ENCODE measurements at places on chromosomes 11 and 22.

- no peak for DNase-seq
Measured at GRCh38 chr22:31577711-31578110, 81.4 kb downstream of the SFI1 start.

GRCh38 chr11:115660030-115660805, 156.0 kb upstream of the CADM1 start:
- DNase-seq = peak; percentile 35

DNA sequence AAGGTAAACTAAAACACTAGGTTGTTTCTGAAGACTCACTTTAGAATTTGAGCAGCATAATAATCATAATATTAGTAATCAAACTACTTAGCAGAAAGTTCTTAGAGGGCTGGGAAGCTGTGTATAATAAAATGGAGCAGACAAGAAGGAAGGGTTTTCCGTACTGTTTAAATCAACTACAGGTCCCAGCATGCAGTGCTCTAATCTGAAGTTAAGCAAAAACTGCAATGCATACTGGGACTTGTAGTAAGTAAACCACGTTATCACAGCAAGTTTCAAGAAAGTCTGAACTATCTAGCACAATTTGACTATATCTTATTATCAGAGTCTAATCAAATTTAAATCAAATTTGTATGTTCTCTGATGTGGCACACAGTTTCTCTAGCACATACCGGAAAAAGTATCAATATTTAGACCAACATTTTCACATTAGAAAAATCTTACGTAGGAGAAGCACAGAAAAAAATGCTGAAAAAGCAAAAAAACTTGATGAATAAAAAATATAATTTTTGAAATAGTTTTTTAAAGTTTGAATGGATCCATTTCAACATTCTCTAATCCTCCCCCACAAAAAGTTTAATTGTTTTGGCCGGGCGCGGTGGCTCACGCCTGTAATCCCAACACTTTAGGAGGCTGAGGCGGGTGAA, 8.2 kb downstream of the PHF21A start:
- peak; percentile 45 for DNase-seq

- DNase-seq = no peak
Measured at GRCh38 chr11:82892611-82893169, 7.5 kb downstream of the PRCP start.

- DNase-seq = peak; percentile 22
Measured at GRCh38 chr22:37330200-37331033, 48.1 kb downstream of the CYTH4 start.

DNA sequence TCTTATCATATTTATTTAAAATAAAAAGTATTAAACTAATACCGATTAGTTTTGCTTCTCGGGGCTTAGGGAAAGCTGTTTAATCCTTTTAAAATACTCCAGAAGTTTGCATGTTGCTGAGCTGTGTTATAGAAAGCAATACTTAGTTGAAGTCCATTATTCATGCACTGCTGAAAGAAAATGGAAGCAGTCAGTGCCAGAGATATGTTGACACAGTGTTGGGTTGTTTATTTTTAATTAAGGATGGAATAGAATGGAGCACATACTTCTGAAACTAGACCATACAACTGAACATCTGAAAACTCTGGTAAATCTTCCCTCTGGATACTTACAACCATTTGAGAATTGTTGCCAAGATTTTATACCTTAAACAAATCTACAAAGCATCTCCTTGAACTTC, 282.7 kb upstream of the CCDC179 start:
- DNase-seq = no peak

- no peak for DNase-seq
Measured at GRCh38 chr11:98561877-98562395, 458.8 kb upstream of the CNTN5 start.

DNA sequence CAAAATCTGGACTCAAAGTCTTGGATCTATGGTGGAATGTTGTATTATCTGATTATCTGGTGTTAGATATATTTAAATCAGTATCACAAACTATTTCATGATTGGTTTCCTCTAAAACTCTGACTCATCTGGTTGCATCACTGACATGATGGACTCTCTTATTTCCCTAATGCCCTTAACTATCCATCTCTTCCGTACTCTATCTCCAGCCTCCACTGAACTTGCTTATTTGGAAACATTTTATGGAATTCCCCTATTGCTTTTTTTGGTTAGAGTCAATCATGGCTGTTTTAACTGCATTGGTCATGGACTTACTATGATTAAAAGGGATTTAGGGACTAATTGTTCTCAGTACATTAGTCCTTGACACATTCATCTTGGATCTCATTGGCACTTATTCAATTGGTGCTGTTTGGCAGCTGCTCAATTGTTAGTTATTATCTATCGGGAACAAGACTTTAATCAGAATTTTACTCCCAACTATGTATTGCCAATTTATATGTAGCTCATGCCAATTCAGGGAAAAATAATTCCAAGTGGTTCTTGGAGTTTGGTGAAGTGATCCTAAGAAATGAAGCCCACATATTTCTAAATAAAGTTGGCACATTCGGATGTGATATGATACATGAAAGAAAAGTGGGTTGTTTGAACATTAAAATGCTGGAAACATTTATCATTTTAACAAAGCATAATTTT, 942.0 kb upstream of the CCDC90B start:
- DNase-seq = no peak

DNA sequence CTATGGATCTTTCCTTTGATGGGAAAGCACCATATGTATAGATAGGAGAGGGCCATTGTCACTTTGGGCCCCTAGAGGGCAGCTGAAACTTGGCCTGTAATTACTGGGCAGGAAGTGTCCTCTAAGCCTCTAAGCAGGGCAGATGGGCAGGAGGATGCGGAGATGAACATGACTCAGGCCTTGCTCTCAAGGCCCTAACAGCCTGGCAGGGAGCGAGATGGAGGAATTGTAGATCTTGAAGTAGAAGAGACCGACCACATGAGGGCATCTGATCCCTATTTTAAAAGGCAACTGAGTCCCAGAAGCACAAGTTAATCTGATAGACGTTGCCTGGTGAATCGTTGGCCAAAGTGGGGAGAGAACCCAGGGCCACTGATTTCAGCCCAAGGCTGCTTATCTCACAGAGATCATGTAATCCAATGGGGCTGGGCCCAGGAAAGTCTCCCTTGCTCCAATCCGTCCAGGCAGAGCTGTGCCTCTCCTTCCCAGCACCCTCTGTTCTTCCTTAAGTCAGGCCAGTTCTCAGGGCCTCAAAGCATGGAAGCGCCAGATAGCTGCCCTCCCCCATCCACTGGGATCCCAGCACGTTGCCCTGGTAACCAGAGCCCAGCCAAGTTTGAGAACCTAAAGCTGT, 2.5 kb upstream of the SEPTIN3 start:
- DNase-seq = no peak

DNA sequence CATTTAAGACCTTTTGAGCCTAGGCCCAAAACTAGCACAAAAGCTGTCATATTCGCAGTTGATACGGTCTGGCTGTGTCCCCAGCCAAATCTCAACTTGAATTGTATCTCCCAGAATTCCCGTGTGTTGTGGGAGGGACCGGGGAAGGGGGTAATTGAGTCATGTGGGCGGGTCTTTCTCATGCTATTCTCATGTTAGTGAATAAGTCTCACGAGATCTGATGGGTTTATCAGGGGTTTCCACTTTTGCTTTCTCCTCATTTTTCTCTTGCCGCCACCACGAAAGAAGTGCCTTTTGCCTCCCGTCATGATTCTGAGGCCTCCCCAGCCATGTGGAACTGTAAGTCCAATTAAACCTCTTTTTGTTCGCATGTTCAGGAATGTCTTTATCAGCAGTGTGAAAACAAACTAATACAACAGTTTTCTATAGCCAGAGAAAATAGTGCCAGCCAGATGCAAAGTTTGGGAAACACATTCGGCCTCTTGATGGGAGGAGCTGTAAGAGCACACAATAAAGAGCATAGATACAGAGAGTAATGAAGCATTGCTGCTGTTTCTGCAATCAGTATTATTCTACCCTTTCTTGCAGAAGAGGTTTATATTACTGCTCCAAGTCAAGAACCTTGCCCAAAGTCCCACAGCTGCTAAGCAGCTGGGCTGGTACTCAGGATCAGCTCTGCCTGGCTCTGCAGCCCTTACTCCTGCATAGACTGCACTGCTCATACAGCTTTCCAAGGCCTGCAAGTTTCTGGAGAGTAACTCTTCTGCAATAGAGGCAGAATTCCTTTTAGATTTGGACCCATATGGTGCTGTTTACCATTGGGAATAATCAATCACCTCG, 2.0 kb upstream of the ZNF195 start:
- no peak for DNase-seq

- DNase-seq = no peak
Measured at GRCh38 chr11:111870522-111870885, 877 bp downstream of the ALG9 start.

- no peak for DNase-seq
Measured at GRCh38 chr11:89487016-89487415, 4.2 kb downstream of the NOX4 start.

GRCh38 chr22:31399211-31400022, at the start of gene DRG1:
TSS of gene DRG1 (plus strand) at chr22:31399604. CDS start at chr22:31399684, 80 bp downstream.
- DNase-seq = peak; percentile 89

GRCh38 chr22:29695129-29695926, 24.5 kb upstream of the CABP7 start:
- peak; percentile 92 for DNase-seq

DNA sequence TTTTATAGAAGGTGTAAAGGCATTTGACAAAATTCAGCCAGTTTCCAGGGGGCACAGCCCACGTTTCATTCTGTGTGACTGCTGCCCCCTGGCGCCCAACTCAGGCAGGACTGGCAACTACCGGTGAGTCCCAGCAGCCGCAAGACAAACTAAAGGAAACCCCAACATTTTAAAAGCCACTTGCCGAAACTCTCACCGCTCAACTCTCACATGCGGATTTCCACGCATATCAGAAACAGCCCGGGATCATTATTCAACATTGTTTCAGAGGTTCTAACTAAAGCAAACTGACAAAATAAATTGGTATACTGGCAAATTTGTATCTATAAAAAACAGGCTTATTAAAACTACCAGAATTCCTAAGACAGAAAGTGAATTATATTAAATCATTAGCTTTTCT, 48.2 kb downstream of the MORC2 start:
- DNase-seq = peak; percentile 40

GRCh38 chr11:96704847-96705246, 315.0 kb downstream of the JRKL start:
- no peak for DNase-seq

- DNase-seq = no peak
Measured at GRCh38 chr11:126415128-126415527, 59.6 kb downstream of the ST3GAL4 start.

- DNase-seq = no peak
Measured at GRCh38 chr11:82049199-82049598, 684.5 kb downstream of the FAM181B start.

GRCh38 chr11:128837627-128838026, 29.5 kb downstream of the KCNJ1 start:
- DNase-seq = no peak

- no peak for DNase-seq
Measured at GRCh38 chr11:35304386-35304775, 115.0 kb downstream of the SLC1A2 start.

DNA sequence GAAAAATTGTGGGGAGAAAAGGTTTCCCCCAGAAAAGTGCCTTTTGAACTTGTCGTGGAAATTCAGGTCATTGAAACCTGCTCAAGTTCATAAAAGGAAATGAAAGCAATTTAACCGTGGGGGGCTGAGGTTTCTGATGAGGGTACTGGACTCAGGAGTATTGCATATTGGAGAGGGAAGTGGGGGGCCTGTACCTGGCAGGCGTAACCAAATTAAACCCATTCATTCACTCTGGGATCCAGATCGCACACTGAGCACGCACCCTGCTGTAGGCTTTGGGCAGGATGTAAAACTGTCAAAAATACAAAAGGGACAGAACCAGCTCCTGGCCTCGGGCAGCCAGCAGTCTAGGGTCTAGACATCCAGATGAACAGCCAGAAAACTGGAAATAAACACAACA, 1517.4 kb downstream of the BRD1 start:
- DNase-seq = no peak

DNA sequence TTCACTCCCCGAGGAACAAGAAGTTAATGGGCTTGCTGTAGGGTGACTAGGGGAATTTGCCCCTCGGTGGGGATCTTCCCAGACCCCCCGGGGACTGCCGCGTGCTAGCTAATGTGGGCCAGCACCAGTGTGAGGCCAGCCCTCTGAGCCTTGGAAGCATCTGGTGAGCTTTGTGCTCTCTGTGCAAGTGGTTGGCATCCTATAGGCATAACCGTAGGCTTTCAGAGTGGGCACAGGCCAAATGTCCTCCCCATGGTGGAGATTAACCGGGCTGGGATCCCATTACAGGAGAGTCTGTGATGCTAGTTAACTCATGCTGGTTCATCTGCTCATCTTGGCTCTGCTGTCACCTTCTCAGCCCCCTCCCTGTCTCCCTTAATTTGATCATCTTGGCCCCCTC, 125.7 kb downstream of the TRIM29 start:
- DNase-seq = no peak

Data from NCI-H2081 (cell line).